ENCODE measurements at places on chromosomes 16 and 17.

- peaks cover 39% of the 10 kb centered on the region for H3K4me1 ChIP-seq
- no peak for DNase-seq
- no peaks in the 10 kb centered on the region for H3K27me3 ChIP-seq
- no peak overlapping the region for H3K27ac ChIP-seq
Measured at GRCh38 chr16:11036868-11037410, 92.6 kb downstream of the CLEC16A start.

DNA sequence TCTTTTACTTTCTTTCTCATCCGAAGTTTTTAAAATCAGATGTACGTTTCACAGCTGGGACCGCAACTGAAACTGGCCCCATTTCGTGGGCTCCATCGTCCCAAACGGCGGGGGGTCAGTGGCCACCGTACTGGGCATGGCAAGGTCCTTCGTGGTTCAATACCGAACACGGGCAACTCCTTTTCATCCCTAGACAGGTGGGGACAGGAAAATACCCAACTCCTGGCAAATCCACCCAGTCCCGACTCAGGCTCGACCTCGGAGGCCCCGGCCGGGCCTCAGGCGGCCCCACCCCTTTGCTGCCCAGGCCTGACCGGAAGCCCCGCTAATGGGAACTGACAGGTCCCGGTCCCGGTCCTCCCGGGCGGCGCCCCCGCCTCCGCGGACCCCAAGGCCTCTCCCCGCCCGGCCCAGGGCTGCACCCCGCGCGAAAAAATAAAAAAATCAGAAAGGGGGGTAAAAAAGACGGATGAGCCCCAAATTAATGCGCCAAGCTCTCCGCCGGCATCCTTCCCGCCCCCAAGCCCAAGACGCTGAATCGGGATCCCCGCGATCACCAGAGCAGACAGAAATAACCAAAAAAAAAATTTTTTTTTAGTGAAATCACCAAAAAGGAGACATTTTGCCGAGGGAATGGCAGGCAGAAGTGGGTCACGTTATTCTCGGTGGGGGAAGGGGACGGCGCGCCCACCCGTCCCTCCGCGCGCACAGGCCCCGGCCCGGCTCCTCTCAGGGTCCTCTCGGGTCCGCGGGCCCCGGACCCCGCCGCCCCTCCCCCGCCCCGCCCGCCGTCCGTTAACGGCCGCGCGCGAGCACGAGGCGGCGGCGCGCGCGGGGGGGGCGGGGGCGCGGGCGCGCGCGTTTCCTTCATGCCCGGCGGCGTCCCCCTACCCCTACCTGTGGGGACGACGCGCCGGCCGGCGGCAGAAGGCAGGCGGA lies 562 bp downstream of the ZC3H7A start:
- peak; percentile 42 for DNase-seq
- peaks cover 36% of the 10 kb centered on the region for H3K36me3 ChIP-seq
- H3K4me3 ChIP-seq = peak overlapping the region; percentile 82
- H3K4me1 ChIP-seq = peaks cover 71% of the 10 kb centered on the region

DNA sequence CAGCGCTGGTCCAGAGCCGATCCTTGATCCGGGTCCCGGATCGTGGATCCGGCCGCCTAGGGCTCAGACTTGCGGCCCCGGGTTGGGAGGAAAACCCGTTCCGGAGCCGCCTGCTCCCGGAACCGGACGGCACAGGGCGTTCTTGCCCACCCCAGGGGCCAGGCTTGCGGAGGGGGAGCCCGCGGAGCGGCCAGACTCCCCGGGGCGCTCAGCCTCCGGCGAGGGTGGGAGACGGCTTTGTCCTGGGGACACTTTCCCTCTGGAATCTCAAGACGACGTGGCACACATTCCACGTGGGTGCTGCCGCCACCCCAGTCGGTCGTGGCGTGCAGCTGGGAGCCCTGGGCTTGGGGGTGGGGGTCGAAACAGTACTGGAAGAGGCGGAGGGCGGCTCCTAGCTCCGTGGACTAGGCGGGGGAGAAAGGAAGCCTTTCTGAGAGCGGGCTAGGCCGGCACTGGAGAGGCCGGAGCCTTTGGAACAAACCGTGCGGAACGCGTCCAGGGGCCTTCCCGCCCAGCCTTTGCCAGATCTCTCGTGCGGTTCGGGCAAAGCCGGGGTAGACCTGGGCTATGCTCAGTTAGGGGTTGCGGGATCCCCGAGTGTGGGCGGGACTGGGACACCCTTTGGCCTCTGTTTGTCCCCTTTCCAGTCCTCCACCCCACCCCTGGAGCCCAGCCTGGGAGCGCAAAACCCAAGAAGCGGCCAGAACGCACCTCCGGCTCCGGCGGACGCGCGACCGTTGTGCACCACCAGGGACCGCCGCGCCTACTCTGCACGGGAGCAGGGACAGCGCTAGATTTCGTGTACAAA lies 26.5 kb downstream of the SREBF1 start:
- no peaks in the 10 kb centered on the region for H3K27me3 ChIP-seq
- H3K4me1 ChIP-seq = peaks cover 19% of the 10 kb centered on the region
- no peak overlapping the region for H3K4me3 ChIP-seq

DNA sequence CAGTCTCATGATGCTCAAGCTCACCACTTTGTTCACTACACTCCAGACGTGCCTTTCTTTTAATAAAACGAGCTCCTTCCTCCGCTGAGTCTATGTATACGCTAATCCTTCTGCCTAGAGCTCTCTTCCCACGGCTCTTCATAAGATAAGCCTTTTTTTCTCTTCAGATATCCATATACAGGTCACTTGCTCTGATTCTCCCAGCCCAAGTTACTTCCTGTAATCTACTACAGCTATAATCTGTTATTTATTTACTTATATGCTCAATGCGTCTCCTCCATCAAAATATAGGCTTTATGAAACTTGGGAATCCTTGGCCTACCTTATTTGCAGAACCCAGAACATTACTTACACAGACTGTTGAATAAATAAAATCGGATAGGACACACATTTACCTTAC lies 17.4 kb downstream of the C16orf87 start:
- H3K4me1 ChIP-seq = peaks cover 46% of the 10 kb centered on the region
- DNase-seq = no peak
- H3K36me3 ChIP-seq = peaks cover 50% of the 10 kb centered on the region
- H3K4me3 ChIP-seq = no peak overlapping the region

- H3K4me1 ChIP-seq = peaks cover 11% of the 10 kb centered on the region
- no peaks in the 10 kb centered on the region for H3K27me3 ChIP-seq
- no peak overlapping the region for H3K27ac ChIP-seq
- H3K4me3 ChIP-seq = no peak overlapping the region
Measured at GRCh38 chr16:4795828-4796572, 831 bp downstream of the SMIM22 start.

GRCh38 chr17:81481073-81481799 lies 31.4 kb downstream of the ACTG1 start:
- no peak overlapping the region for H3K4me3 ChIP-seq
- H3K36me3 ChIP-seq = no peaks in the 10 kb centered on the region
- H3K27me3 ChIP-seq = peaks cover 36% of the 10 kb centered on the region
- DNase-seq = peak; percentile 45
- peaks cover 10% of the 10 kb centered on the region for H3K4me1 ChIP-seq

DNA sequence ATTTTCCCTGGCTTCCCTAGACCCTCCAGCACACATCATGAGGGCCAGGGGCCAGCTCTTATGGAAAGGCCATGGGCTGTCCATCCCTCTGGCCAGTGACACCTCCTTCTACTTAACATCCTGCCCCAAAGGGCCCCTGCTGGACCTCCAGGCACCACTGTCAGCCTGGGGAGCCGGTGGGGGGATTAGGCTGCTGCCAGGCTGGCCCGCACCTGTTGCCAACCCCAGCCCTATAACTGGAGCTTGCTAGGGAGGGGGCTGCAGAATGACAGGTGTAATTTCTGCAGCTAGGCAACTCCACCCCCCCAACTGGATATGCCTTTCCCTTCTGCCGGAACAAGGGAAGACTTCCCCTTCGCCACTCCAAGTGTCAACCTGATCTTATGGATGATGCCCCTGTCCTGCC lies 12.5 kb downstream of the RARA start:
- H3K4me3 ChIP-seq = peak overlapping the region; percentile 90
- DNase-seq = no peak
- peaks cover 77% of the 10 kb centered on the region for H3K4me1 ChIP-seq
- H3K36me3 ChIP-seq = peaks cover 42% of the 10 kb centered on the region
- H3K27ac ChIP-seq = peak overlapping the region; percentile 93

GRCh38 chr17:13704333-13704732 lies 102.6 kb upstream of the HS3ST3A1 start:
- no peaks in the 10 kb centered on the region for H3K36me3 ChIP-seq
- no peaks in the 10 kb centered on the region for H3K4me1 ChIP-seq

DNA sequence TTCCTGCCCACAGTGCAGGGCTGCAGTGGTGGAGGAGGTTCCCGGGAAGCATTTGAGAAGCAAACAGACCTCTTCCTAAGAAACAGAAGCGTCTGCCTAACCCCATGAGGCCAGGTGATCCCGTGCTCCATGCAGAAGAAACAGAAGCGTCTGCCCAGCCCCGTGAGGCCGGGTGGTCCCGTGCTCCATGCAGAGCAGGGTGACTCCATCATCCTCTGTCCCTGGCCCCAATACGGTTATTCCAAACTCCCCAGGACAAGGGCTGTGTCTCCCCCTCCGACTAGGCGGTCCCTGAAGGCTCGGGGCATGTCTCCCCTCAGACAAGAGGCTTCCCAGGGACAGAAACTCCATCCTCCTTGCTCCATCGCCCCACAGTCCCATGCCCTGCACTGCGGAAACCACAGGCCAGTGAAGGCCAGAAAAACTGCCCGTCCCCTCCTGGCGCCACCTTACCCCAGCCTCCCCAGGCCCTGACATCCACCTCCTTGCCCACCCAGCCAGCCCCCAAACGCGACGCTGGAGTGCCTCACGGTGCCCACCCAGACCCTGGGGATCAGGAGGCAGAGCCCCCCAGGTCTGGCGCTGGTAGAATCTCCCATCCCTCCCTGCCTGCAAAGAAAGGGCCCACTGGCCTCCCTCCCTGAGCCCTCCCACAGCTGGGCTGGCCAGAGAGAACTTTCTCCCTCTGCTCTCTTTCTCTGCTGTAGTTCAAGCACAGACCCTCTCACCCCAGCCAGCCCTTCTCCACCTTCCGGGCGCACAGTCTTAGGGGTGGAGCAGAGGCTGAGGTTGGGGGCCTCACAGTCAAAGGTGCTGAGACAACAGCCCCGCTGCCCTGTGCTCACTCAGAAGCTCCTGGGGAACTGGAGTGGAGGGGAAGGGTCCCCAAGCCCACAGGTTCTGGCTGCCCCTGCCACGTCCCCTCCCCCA lies 30.6 kb upstream of the KRT17 start:
- H3K36me3 ChIP-seq = no peaks in the 10 kb centered on the region
- H3K27me3 ChIP-seq = peaks cover 2% of the 10 kb centered on the region

DNA sequence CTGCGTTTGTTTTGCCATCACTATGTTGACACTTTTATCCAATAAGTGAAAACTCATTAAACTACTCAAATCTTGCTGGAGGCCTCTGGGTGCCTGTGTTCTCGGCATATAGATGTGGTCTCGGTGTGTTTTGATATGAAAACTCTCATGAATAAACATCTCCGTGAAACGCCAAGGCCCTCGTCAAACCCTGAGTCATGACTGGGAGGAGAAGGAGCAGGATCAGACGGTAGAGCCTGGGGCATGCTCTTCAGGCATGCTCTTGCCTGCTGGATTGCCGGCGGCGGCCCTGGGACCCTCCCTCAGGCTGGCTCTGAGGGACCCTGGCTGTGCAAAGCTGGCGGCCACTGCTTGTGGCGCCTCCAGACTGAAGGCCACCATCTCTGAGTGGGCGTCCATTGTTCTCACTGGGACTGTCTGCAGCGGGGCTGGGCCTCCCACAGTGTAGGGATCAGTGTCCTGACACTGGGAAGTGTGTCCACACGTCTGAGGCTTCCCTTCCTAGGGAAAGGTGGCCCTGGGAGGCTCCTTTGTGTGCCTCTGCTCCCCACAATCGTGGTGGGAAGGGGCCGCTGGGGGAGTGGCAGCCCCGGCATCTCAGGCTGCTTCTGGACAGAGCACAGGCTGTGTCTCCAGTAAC lies 1.7 kb upstream of the NPB start:
- peaks cover 9% of the 10 kb centered on the region for H3K27me3 ChIP-seq
- no peak overlapping the region for H3K27ac ChIP-seq
- peaks cover 6% of the 10 kb centered on the region for H3K4me1 ChIP-seq
- no peak for DNase-seq
- H3K4me3 ChIP-seq = no peak overlapping the region

GRCh38 chr17:17412326-17412725 lies 64.5 kb upstream of the MED9 start:
- H3K27me3 ChIP-seq = peaks cover 4% of the 10 kb centered on the region
- H3K4me1 ChIP-seq = peaks cover 67% of the 10 kb centered on the region
- peaks cover 3% of the 10 kb centered on the region for H3K36me3 ChIP-seq
- H3K4me3 ChIP-seq = no peak overlapping the region
- DNase-seq = no peak
- peak overlapping the region; percentile 13 for H3K27ac ChIP-seq

GRCh38 chr16:79334127-79334526 lies 266.4 kb downstream of the MAF start:
- no peaks in the 10 kb centered on the region for H3K36me3 ChIP-seq
- no peak for DNase-seq
- H3K27me3 ChIP-seq = peaks cover 3% of the 10 kb centered on the region
- no peaks in the 10 kb centered on the region for H3K4me1 ChIP-seq

DNA sequence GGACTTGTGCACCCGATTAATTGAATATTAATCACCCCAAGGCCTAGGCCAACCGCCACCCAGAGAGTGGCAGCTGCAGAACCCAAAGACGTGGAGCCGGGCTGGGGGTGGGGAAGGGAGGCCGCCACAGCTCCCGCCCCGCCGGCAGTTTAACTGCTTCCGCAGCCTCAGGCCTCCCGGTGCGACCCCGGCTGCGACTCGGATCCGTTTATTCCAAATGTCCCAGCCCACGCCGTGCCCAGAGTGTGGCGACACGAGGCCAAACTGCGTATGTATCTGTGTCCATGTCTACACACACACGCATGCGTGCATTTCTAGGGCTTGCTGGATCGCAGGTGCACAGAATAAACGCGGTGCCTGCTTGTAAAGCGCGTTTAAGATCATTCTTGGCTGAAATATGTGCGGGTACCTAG lies 802 bp upstream of the TOB1 start:
- DNase-seq = peak; percentile 76
- peaks cover 38% of the 10 kb centered on the region for H3K36me3 ChIP-seq
- peak overlapping the region; percentile 89 for H3K4me3 ChIP-seq
- no peaks in the 10 kb centered on the region for H3K27me3 ChIP-seq
- H3K27ac ChIP-seq = peak overlapping the region; percentile 95
- H3K4me1 ChIP-seq = peaks cover 50% of the 10 kb centered on the region

GRCh38 chr16:24497440-24497839 lies 41.9 kb upstream of the RBBP6 start:
- no peaks in the 10 kb centered on the region for H3K36me3 ChIP-seq
- H3K4me3 ChIP-seq = no peak overlapping the region
- no peak overlapping the region for H3K27ac ChIP-seq
- no peak for DNase-seq
- peaks cover 2% of the 10 kb centered on the region for H3K4me1 ChIP-seq

DNA sequence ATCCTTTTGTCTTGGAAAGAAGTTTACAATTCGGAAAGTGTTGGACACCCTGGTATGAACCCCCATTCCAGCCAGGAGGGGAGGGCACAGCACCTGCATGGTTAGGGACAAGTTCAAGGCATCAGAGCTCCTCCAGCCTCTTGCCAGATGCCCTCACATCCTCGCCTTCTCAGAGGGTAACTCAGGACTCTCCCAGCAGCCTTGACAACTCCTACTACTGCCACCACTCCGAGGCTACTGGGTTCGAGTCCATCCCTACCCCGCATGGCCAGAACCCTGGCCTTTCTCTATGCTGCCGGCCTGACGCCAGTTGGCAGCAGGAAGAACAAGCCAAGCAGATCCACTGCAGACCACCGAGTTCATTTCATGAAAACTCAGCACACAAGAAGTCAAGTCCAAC lies 34.1 kb downstream of the AXIN2 start:
- no peak for DNase-seq
- H3K27ac ChIP-seq = no peak overlapping the region
- peaks cover 3% of the 10 kb centered on the region for H3K36me3 ChIP-seq
- peaks cover 35% of the 10 kb centered on the region for H3K27me3 ChIP-seq
- no peak overlapping the region for H3K4me3 ChIP-seq

GRCh38 chr16:87057211-87057881 lies 259.8 kb downstream of the C16orf95 start:
- no peak overlapping the region for H3K4me3 ChIP-seq
- no peaks in the 10 kb centered on the region for H3K4me1 ChIP-seq
- peaks cover 15% of the 10 kb centered on the region for H3K27me3 ChIP-seq
- no peak for DNase-seq
- H3K27ac ChIP-seq = no peak overlapping the region

Measured in activated CD4-positive, alpha-beta memory T cell treated with anti-CD3 and anti-CD28 coated beads, Interleukin-2, amount 10 ng/mL, durations not matched to agents 7 days and 5 days (primary cell).